AG04449 (cell line): ENCODE measurements at places on chromosomes 5 and 9.

DNA sequence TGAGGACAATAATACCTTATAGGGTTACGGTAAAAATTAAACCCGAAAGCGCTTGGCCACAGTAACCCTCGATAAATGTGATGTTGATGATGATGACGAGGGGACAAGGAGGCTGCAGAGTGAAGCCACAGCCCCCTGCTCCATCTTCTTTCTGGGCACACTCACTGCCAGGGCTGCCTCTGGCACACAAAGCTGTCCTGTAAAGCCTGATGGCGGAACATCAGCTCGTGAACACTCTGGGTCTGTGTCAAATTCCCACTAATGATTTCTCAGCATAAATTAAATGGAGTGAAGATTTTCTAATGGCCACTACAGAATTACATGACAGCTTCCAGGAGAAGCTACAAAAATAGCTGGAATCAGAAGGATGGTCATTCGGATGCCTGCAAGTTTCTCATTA is 142.2 kb downstream of the TTLL11 start:
- no peak for DNase-seq

DNA sequence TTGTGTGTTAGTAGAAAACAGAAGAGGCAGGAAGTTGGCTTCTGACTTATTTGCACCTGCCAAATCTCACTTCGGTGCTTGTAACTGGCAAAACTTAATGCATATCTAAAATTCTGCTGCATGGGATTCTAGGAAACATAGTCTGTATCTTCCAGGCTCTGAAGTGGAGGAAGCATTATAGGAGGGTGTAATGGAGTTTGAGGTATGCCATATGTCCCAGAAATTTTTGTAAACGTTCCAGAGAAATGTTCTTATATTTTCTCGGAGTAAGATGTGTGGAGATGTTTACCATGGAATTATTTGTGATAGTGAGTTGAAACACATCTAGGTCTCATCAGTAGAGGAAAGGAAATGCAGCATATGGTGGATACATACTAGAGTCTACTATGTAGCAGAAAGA is 1329.0 kb upstream of the NUDT12 start:
- no peak for DNase-seq

DNA sequence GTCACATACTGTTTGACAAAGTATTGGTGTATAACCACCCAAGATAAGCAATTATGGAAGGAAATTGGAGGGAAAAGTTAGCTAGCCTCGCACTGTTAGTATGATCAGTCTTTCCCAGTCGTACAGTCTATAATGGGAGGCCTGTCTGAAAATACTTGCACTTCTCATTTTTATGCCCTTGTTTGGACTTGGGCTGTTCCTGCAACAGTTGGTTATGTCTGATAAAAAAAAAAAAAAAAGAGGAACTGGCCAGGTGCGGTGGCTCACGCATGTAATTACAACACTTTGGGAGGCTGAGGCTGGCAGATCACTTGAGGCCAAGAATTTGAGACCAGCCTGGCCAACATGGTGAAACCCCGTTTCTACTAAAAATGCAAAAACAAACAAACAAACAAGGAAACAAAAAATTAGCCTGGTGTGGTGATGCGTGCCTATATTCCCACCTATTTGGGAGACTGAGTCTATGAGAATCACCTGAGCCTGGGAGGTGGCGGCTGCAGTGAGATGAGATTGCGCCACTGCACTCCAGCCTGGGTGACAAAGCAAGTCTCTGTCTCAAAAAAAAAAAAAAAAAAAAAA is 58.3 kb upstream of the ANKRD33B start:
- no peak for DNase-seq

GRCh38 chr9:137611623-137612609 is 6.4 kb downstream of the ARRDC1 start:
- no peak for DNase-seq

GRCh38 chr9:105257809-105258208 is 13.4 kb downstream of the SLC44A1 start:
- no peak for DNase-seq

DNA sequence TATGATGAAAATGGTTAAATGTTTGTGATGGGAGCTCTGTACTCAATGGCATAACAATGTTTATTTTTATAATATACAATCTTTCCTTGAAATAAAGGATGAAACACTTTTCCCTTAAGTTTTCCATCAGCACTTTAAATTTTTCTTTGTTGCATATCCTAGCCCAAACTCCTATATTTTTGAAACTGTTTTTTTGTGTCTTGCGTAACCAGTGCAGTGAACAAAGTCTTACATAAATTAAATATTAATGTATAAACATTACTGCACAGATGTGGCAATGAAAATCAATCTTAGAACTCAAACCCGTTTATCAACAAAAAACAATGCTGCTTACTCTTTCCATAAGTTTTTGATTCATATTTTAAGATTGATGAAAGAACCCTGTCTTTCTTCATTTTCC is 34.1 kb upstream of the IL31RA start:
- no peak for DNase-seq

DNA sequence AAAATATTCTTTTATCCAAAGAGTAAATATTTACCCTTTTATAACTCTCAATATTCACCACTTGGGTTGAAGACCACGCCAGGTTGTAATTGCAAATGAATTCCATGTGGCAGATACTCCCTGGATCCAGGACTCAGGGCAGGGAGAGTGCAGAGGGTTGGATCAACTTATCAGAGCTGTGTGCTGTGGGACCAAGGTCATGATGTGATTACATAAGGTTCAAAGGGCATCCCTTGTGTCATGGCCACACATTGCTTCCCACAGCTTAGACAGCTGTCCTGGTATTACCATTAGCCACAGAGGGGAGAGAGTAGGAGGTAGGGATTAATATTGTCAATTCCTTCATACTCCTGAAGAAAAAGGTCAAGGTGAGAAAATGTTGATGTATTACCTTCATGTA is 133.9 kb downstream of the JAKMIP2 start:
- DNase-seq: no peak

DNA sequence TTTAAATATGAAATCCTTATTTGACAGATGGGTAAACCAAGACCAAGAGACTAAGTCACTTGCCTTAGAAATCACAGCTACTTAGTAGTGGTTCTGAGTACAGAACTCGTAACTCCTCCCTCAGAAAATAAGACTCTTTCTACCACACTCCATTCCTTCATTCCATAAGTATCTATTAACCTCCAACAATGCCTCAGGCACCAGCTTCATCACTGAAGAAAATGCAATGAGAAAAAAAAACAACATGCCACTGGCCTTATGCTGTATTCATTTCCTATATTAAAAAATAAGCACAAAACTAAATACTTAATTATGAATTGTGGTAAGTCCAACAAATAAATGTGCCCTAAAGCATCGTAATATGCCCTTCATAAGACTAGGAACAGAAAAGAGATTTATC is 13.5 kb upstream of the FREM1 start:
- no peak for DNase-seq

GRCh38 chr5:65121880-65122436 is 353.2 kb downstream of the CWC27 start:
- DNase-seq: no peak

- no peak for DNase-seq
Measured at GRCh38 chr5:12669326-12669725, 765.1 kb upstream of the CTNND2 start.

- no peak for DNase-seq
Measured at GRCh38 chr9:35908504-35909125, 675 bp upstream of the SPAAR start.

DNA sequence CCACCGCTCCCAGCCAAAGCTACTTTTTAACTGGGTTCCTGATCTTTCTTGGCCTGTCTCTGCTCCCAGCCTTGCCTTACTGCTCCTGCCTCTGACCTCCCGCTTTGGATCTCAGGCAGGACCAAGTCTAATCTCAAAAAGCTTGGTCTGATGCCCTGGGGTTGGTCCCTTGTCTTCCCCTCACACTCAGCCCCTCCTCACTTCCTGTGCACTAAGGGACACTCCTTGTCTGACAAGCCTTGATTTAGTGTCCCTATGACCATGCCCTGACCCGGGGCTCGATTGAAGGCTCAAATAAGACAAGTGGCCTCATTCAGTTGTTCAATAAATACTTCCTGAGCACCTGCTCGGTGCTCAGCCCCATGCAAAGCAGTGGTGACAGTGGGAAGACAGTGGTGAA is 3.7 kb upstream of the GTF3C5 start:
- no peak for DNase-seq

GRCh38 chr5:26805076-26805475 is 233.3 kb downstream of the CDH9 start:
- DNase-seq: no peak

GRCh38 chr9:138077898-138078540 is 200.4 kb downstream of the CACNA1B start:
- DNase-seq: no peak

- no peak for DNase-seq
Measured at GRCh38 chr5:155270725-155271124, 257.2 kb downstream of the KIF4B start.

- DNase-seq: no peak
Measured at GRCh38 chr9:73565833-73566465, 414.3 kb downstream of the ANXA1 start.

GRCh38 chr5:89342106-89342876 is 459.3 kb upstream of the MEF2C start:
- peak; percentile 84 for DNase-seq

- no peak for DNase-seq
Measured at GRCh38 chr9:89822996-89823395, 218.2 kb downstream of the GADD45G start.

DNA sequence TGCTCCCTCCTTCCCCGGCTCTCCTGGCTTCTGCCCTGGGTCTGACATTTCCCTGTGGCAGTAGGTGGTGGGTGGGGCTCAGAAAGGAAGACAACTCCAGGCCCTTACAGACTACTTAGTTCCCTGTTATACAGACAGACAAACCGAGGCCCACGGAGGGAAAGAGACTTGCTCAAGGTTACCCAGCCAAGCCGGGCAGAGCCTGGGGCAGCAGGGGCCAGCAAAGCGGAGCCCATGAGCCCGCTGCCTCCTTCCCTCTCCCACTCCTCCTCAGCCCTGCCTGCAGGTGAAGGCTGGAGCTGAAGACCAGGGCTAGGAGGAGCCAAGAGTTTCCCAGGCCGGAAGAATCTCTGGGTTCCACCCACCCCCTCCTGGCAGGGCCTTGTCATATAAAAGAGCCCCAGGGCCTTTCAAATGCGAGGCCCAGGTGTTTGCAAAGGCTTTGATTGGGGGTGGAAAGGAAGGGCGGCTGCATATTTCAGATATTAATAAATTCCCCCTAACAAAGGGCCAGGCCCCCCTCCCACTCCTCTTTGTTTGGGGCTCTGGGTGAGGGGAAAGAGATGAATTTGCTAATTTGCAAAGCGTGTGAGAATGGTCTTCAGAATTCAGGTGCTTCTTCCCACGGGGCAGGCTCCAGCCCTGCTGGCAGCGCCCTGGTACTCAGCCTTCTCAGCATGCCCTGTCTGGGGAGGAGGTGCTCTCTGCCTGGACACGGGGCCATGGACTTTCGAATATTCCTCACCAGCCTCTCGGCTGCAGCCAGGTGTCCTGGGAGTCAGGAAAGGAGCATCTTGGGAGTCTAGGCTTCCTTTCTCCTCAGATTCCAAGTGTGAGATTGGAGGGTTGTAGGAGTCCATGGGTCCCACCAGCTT is 21.5 kb downstream of the SLC6A7 start:
- DNase-seq: no peak

DNA sequence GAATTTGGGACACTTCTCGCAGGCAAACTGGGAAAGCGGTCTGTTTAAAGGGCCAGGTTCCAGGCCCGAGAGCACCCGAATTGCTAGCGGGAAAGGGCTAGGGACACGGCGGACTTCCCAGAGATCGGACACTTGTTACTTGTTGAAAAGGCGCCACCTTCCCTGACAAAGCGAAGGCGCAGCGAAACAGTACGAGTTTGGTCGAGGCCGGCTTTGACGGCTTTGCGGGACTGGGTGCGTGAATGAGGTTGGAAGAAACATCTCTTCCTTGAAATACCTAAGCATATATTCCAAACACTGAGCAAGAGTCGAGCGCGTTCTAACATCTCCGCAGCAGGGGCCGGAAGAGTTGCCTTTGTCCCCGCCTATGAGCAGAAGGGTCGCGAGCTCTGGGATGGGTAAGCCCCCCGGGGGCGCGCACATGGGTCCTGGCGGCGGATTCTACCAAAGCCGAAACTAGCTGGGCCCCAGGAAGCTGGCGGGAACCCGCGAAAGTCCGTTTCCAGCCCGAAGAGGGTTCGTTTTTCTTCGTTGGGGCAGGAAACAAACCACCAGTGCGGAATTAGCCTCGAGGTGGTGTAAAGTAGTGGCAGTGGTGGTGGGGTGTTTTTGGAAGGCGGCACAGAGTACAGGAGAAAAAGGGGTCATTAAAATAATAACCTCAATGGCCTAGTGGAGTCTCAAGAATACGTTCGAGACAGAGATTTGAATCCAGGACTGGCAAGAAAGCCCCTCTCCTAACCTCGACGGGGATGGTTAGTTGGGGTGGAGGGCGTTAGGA is 1.5 kb downstream of the GDNF start:
- no peak for DNase-seq

DNA sequence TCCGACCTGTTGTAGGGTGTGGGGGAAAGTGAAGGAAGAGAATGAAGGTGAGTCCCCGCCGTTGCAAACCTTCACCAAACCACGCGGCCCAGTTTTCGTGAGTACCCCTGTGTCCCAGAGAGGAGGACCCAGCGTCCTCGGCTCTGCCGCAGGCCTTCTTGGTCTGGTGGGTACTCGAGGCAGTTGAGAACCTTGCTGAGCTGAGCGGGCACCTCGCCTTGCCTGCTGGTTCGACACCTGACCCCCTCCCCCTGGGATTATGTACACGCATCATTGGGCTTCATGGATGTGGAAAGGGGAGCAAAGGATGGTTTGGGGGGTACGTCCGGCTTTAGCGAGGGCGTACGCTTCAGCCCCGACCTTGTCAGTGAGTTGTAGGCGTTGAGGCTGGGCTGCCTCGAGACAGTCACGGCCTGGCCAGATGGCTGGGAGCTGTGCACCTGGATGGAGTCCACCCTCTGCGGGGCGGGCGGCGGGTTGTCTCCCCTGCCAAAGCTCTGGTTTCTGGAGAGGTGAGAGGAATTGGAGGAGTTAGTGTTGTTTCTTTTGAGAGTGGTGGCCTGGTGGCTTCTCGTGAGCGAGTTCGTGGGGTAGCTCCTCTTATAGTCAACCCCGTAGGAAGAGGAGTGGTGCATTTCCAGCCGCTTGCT is 128.1 kb downstream of the SEMA6A start:
- no peak for DNase-seq

DNA sequence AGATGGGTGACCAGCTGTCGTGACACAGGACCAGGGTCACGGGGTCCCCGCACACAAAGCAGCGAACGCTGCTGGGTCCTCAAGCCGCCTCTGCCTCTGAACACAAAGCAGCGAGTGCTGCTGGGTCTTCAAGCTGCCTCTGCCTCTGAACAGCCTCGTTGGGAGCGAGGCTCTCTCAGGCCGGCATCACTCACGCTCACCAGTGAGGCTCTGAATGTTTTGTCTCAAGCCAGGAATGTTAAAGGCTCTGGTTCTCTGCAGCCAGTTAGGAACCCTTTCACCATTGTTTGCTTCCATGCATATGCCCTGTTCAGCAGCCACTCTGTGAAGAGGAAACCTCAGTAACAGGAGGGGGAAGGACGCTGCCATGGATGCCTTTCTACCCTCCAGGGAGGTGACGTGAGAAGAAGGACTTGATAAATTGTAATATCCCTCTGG is 82.7 kb upstream of the TAF11L2 start:
- DNase-seq: no peak

GRCh38 chr9:111992523-111992922 is 95.9 kb downstream of the UGCG start:
- no peak for DNase-seq
